ENCODE measurements at places on chromosomes 16 and 17.

DNA sequence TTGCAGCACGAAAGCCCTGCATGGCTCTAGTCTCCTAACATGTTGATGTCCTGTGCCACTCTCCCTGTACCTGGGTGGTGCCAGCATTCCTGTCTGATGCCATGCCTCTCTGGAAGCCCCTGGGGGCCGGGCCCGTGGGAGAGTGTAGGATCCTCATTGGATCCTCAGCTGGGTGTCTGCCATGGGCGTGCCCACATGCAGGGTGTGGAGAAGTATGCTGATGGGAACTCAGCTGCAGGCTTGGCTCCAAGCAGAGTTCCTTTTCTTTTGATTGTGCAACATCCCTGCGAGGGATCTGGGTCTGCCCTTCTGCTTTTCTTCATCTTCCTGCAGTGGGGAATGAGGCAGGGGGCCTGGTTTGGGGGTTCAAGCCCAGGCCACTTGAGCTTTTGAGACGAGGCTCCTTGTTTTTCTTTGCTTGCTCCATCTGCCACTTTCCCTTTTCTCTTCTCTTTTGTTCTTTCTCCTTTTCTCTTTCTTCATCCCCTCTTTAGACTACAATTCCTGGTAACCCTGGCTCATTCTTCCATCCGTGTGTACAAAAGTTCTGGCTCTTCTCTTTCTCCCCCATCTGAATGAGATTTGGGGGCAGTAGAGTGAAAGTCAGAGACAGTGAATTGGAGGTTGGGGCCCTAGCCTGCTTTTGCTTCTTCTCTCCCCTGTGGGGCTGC lies 32.9 kb downstream of the KSR1 start:
- no peak for DNase-seq

GRCh38 chr17:50634224-50634914 lies at the start of gene ABCC3:
Gene ABCC3 (plus strand): TSS chr17:50634881. CDS start chr17:50634937, 56 bp downstream.
- DNase-seq: peak; percentile 62

DNA sequence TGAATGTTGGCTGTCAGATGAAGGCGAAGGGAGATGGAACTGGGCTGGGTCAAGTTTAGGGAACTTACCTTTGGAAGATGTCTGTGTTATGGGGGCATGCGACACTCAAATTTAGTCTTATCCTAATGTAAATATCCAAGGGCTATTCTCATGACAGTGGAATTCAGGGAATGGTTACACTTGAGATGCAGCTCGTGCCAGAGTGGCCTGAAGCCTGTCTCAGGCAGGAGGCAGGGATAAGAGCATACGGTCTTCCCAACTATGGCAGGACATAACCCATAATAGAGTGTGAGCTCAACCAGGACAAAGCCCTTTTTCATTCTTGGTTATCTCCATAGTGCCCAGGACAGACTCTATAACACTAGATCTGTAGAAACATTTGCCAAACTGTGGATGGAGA lies 393.3 kb upstream of the CDH11 start:
- DNase-seq: no peak

- no peak for DNase-seq
Measured at GRCh38 chr17:51230306-51230705, 29.5 kb downstream of the MBTD1 start.

GRCh38 chr17:39197380-39198185 lies at the start of gene CACNB1:
Gene CACNB1 (minus strand): TSS chr17:39197669. CDS start chr17:39197495, 174 bp downstream.
- peak; percentile 91 for DNase-seq

DNA sequence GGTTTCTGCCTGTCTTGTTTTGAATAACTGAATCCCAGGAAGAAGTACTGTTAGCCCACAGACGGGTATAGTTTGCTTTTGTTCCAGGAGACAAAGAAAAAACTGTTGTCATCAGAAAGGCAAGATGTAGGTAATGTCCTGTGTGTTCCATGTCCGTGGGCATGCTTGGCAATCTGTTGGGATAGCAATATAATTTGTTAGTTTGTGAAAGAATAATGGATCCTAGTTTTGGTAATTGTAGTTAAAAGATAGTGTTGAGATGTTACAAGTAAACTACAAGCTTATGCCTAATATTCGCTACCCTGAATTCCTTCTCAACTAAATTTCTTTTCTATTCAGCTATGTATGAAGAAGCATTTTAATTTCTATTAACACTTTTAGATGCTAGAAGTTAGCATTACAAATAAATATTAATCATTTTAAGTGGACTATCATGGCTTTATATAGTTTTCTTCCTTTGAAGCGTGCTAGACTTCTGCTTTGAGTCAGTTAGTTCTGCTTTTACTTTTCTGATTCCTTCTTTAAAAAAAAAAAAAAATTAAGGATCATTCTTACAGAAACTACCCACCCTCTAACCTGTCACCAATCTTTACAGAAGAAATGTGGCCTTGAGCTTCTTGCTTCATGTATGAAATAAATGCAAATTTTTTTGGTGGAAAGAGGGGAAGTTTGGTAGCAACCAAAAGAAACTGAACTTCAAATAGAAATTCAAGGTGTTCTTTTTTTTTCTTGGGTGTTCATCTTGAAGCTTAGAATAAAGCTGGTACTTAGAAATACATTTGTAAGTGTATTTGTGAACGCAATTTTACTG lies 2.4 kb downstream of the EVI2A start:
- no peak for DNase-seq

DNA sequence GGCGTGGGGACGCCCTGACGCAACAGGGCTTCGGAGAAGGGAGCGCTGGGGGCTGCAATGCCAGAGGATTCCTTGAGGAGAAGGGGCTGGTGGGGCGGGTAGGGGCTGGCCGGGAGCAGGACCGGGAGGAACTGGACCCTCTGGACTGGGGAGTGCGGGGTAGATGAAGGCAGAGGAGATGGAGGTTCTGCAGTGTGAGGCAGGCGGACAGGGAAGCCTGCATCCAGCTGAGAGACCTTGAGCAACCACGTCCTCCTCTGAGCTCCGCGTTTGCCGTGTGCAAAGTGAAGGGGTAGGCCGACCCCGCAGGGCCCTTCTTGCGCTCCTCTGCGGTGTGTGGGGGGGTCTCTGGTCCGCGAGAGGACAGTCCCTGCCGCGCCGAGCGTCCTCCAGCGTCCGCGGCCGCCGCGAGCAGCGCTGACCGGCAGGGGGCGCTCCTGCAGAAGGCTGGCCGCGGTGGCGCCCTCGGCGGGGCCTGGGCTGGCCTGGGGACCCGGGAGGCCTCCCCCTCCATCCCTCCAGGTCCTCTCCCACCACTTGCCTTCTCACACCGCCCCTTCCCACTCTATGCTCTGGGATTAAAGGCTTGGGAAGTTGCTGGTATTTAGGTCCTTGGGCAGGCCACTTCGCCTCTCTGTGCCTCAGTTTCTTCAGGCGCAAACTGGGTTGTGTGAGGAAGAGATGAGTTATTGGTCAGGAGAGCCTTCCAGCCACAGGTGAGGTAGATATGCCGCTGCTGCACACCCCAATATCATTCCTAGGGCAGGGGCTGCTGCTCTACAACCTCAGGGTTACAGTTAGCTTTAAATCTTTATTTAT lies 9.6 kb upstream of the WNT9B start:
- DNase-seq: peak; percentile 80

DNA sequence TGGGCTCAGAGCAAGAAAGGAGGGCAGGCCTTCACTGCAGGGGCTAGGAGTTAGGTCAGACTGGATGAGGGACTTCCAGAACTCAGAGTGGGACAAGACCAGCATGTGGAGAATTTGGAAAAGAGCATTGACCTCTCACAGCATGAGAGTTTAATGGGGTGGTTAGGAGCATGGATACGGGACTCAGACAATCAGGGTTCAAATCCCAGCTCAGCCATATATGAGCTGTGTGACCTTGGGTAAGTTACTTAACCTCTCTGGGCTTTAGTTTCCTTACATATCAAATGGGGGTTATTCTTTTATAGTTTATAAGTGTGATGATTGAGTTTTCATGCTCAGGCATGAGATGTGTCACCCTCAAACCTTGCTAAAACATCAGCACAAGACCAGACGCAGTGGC lies 37.4 kb upstream of the ALKBH5 start:
- DNase-seq: no peak

- no peak for DNase-seq
Measured at GRCh38 chr17:29836643-29837042, 93.4 kb downstream of the SSH2 start.

GRCh38 chr17:51427323-51427811 lies 167.0 kb downstream of the UTP18 start:
- DNase-seq: no peak

DNA sequence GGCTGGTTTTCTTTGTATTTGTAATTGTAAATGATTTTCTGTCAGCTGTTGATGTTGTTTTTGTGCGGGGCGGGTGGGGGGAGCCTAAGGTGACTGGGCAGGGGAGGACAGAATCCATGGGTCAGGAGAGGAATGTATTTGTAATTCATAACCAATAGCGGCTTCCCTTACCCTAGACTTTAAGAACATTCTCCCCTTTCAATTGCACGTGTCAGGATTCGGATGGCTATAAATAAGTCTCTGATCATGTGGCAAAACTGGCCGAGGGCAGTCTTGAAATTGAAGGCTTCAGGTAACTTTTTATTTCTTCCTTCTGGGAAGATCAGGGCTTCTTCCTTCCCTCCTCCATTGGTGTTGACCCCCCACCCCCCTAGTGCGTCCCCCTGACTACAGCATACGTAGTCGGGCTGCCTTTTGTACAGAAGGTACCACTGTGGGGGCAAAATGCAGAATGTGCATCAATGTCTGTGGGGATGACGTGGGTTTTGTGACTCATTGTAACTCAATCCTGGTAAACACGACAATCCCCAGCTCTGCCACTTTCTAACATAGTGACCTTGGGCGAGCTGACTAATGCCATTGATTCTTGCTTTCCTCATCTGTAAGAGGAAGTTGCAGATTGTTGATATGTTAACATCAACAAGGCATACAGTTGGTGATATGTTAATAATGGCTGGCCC lies 16.2 kb downstream of the MARCHF10 start:
- DNase-seq: no peak

DNA sequence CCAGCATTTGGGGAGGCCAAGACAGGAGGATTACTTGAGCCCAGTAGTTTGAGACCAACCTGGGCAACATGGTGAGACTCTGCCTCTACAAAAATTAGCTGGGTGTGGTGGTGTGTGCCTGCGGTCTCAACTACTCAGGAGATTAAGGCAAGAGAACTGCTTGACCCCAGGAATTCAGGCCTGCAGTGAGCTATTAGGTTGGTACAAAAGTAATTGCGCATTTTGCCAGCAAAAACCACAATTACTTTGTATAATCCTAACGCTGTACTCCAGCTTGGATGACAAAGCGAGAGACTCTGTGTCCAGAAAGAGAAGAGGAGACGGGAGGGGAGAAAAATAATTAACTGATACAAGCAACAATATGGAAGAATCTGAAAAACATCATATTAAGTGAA lies 32.7 kb downstream of the YWHAE start:
- no peak for DNase-seq

- DNase-seq: no peak
Measured at GRCh38 chr16:70534971-70535370, 11.4 kb downstream of the SF3B3 start.

DNA sequence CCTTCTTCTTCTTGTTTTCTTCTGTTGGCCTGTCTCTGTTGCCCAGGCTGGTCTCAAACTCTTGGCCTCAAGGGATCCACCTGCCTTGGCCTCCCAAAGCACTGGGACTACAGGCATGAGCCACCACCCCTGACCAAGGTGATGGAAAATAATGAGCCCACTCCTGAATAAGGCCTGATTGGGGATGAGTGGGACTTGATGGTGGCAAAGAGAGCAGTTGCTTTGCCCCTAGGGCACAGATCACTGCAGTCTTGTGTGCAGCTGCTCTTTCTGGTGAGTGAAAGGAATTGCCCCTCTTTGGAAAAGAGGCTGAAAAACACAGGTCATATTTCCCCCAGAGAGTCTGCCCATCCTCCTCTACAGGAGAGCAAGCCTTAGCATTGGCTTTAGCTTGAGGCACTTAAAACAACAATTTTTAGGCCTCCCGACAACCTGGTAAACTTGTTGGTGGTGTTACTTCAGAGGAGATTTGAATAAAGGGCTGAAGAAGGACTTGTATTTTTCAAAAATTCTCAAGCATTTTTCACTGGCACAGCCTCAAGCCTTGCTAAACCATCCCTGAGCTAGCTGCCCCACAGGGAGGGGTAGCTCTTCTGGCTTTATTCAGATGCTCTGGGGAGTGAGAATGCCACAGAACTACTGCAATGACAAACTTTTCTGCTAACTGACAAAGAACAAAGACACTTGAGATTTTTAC lies 6.1 kb upstream of the PDP2 start:
- no peak for DNase-seq

DNA sequence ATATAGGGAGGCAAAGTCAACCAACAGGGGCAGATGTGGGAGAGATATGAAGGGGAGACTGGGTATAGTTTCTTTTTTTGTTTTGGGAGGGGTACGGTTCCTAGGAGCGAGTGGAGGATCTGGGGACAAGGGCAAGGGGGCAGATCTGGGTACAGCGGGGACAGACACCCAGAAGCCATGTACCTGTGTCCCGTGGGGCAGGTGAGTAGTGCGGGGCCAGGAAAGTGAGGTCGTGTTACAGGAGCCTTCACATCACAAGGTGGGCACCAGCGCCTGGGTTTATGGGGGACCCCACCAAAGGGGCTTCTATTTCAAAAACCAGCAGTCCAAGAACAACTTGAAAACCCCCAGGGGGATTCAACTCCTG lies 11.5 kb downstream of the LITAF start:
- no peak for DNase-seq

- DNase-seq: no peak
Measured at GRCh38 chr17:4331614-4332013, 34.9 kb downstream of the UBE2G1 start.

DNA sequence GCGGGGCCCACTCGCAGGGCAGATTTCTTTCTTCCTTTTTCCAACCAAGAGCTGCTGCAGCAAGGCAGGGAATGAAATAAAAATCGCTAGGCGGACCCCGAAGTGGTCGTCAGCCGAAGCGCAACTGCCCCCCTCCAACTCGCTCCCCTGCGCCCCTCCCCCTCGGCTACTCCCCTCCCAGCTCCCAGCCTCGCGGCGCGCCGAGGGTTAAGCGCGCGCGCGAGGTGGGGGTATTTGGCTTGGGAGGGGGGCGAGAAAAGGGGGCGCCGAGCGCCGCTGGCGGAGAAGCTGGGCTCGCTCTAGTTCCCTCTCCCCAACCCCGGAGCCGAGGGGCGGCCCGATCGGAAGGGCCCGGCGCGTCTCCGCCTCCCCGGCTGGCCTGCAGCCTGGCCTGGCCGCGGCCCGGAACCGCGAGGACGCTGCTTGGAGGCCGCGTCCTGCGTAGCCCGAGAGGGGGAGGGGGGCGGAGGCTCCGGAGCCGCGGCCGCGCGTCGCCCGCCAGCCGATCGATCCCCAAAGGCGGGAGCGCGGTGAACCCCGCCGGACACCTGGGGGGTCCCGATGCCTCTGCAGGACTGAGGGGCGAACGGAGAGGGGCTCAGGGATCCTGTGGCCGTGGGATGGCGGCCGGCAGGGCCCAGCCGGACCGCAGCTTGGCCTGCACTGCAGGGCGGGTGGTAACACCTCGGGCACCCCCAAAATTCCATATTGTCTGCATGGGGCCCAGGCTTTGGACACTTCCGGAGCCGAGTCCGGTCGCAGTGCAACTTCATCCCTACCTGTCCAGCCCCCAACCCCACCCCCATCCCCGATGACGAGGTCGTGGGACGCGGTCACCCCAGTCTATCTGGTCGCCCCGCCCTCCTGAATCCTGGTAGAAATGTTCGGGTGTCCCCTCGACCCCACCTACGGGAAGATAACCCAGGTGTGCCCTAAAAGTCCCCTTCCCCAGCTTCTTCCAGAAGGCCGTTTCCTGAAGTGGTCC lies 4.9 kb upstream of the CBX4 start:
- peak; percentile 72 for DNase-seq

GRCh38 chr17:36885771-36886377 lies 51.4 kb upstream of the LHX1 start:
- no peak for DNase-seq

- no peak for DNase-seq
Measured at GRCh38 chr16:73161977-73162376, 114.0 kb upstream of the ZFHX3 start.

- no peak for DNase-seq
Measured at GRCh38 chr17:59260722-59261121, 40.4 kb downstream of the GDPD1 start.

- DNase-seq: no peak
Measured at GRCh38 chr17:58300336-58300735, 19.6 kb upstream of the MPO start.
